Right lung (tissue), 10 donors: ENCODE measurements at places on chromosomes 16 and 17.

- DNase-seq: no peak
These were observed 42.8 kb downstream of the ABCC12 start for GRCh38 chr16:48113001-48113400.

- no peak for DNase-seq
These were observed 15.5 kb upstream of the MMD start for GRCh38 chr17:55437159-55437605.

- no peak for DNase-seq
These were observed 7.7 kb downstream of the PRKAR1A start for GRCh38 chr17:68519911-68520310.

DNA sequence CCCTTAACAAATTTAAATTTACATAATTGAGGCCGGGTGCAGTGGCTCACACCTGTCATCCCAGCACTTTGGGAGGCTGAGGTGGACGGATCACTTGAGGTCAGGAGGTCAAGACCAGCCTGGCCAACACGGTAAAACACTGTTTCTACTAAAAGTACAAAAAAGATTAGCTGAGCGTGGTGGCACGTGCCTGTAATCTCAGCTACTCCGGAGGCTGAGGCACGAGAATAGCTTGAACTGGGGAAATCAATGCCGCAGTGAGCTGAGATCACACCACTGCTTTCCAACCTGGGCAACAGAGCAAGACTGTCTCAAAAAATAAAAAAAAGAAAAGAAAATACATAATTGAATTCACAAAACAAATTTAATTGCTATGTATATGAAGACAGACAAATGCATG lies 56.3 kb upstream of the KIFC3 start:
- no peak for DNase-seq

DNA sequence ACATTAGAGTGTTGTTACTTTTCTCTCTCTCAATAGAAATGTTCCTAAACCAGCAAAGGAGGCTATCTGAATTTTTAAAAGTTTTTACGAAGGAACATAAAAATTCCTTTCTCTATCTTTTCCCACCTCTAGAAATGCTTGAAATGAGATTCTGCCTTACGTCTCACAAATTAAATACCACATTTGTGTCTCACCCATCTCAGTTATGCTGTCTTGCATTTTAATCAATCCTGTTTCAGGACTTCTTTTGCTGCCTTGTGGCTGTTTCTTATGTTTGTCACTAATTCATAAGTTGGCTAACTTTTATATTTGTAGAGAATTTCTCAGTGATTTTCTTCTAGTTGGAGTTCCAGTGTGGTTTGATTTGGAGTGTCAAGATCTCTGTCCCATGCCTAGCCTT lies 3.5 kb downstream of the OMG start:
- no peak for DNase-seq

DNA sequence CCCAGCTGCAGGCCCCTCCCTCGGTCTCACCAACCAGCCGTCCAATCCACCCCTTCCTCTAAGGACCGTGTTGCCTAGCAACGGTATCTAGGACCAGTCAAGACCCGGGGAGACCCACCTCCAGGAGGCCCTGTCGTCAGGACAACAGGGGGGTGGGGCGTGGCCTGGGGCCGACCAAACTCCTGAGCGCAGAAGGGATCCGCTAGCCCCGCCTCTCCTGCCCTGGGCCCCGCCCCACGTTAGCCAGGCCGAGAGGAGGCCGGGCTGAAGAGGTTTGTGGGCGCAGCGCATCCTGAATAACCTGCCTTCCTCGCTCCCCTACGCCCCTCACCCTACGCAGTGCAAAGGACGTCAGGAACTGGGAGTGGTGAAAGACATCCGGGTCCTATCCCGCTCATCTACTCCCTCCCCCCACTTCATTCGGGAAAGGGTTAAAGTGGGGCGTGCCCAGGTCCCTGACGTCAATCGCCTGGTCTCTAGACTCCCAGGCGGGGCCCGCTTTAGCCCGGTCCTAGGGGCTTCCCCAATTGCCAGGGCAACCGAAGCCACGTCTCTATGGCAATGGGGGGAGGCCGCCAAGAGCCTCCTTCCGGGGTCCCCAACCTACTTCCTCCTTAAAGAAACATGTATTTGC lies 14.7 kb downstream of the DLG4 start:
- peak; percentile 90 for DNase-seq

- no peak for DNase-seq
These were observed 22.3 kb downstream of the RTN4RL1 start for GRCh38 chr17:2002767-2003329.

DNA sequence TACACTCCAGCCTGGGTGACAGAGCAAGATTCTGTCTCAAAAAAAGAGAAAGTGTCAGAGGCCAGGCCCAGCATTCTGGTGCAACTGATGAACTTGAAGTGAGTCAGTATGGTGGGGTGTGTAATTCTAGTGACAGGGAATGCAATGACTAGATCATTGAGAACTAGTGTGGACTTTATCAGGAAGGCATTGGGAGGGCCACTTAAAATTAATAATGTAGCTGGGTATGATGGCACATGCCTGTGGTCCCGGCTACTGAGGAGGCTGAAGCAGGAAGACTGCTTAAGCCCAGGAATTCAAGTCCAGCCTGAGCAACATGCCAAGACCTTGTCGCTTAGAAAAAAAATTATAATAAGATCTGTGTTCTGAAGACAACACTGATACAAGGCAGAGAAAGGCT lies 90.8 kb downstream of the STX8 start:
- no peak for DNase-seq

DNA sequence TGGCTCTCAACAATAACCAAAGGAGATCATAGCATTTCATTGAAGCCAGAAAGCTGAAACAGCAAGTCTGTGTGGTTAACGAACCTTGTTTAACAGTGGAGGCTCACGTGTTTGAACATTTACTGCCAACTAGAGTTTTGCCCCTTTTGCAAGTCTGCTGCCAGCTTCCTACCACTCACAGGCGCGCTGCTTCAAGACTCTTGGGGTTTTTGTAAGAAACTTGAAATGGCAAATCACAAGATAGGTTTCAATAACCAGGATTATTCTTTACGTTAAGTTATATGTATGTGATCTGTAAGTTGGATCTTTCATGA lies 1.2 kb downstream of the SNTB2 start:
- DNase-seq: no peak
